ENCODE measurements at places on chromosomes 2 and 18.

- DNase-seq: no peak
Observed at GRCh38 chr2:48695991-48696390, 59.5 kb downstream of the LHCGR start.

GRCh38 chr2:101251844-101252407 is 760 bp upstream of the CNOT11 start:
- DNase-seq: no peak

GRCh38 chr2:106542746-106543359 is 55.7 kb downstream of the CD8B2 start:
- peak; percentile 73 for DNase-seq

GRCh38 chr2:20097889-20098714 is 46.7 kb upstream of the LAPTM4A start:
- DNase-seq: peak; percentile 83

GRCh38 chr2:76008001-76008702 is 297.4 kb upstream of the GCFC2 start:
- no peak for DNase-seq

- no peak for DNase-seq
Observed at GRCh38 chr18:79512461-79513380, 117.0 kb downstream of the NFATC1 start.

DNA sequence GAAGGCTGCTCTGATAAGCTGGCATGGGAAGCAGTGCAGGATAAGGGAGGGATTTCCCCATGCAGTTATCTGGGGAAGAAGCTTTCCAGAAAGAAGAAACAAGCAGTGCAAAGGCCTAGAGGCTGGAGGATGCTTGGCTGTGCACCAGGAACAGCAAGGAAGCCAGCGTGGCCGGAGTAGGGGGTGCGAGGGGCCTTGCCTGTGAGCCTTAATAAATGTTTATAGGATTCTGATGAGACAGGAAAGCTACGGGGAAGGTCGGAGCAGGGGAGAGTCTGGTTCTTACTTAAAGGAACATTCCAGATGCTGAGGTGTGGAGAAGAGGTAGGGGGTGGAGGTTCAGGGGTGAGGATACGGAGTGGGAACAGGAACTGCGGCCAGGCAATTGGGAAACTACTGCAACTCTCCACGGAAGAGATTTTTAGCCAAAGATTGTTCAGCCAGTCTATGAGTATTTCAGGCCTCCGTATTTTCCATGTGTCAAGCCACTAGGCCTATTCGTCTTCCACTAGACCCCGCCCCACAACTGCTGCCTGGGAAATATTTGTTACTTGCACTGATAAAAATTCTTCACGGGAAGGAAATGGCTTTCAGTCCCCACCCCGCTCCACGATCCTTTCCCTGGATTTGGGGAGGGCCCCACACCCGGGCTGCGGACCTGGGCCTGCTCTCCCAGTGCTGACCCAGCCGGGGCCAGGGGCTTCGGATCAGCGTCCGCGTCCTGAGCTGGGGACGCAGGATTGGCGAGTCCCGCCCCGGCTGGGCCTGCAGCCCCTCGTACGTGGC is 516 bp downstream of the EIF2AK2 start:
- DNase-seq: no peak

- DNase-seq: no peak
Observed at GRCh38 chr2:234694244-234695013, 197.5 kb upstream of the ARL4C start.

DNA sequence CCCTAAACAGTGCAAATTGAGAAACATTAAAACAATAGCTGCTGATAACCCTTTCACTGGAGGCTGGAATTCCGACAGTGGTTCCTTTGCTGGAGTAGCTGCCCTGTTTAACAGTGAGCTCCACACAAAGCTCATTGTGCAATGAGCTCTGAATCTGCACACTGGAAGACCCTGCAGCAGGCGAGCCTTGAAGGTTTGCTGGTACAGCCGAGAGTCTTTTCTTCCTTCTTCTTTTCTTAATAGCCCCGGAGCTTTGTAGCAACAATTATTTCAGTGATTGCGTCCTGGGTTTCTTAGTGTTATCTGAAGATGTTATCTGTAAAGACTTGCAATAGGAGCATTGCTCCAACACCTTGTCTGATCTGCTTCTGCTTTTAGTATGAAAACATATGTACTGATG is 50.8 kb upstream of the CXCR4 start:
- DNase-seq: no peak

Measured in activated CD4-positive, alpha-beta T cell treated with anti-CD3 and anti-CD28 coated beads, Interleukin-2, amount 50 U/mL, for 16 hours (primary cell).